ENCODE measurements at places on chromosomes 13 and 19.

DNA sequence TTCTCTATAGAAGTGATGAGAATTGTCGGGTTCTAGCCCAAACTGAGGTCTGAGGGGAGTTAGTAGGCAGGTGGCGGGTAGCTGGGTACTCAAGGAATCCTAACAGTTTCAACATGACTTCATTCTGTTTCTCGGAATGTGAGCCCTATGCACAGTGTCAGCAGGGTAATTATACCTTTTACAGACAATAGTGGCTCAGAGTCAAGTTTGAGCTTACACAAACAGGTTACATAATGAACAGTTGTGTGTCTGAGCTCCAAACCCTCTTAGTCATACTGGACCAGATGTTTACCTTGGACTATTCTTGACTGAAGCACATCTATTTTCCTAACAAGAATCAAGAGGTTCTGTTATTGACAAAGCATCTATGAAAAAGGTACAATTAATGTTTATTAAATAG, 1066.7 kb upstream of the PCDH20 start:
- no peak for DNase-seq

- DNase-seq, result no peak
These were observed 335.0 kb downstream of the RFC3 start for GRCh38 chr13:34152996-34153395.

- DNase-seq, result peak; percentile 80
These were observed 40.3 kb downstream of the ANKRD10 start for GRCh38 chr13:110874508-110874960.

- no peak for DNase-seq
These were observed 281.3 kb downstream of the MTUS2 start for GRCh38 chr13:29101409-29101808.

- peak; percentile 95 for DNase-seq
These were observed 454 bp downstream of the BLVRB start for GRCh38 chr19:40465025-40465556.

- no peak for DNase-seq
These were observed 87.3 kb upstream of the RFC3 start for GRCh38 chr13:33730619-33731018.

GRCh38 chr13:40231311-40231710, 435.1 kb downstream of the FOXO1 start:
- no peak for DNase-seq

DNA sequence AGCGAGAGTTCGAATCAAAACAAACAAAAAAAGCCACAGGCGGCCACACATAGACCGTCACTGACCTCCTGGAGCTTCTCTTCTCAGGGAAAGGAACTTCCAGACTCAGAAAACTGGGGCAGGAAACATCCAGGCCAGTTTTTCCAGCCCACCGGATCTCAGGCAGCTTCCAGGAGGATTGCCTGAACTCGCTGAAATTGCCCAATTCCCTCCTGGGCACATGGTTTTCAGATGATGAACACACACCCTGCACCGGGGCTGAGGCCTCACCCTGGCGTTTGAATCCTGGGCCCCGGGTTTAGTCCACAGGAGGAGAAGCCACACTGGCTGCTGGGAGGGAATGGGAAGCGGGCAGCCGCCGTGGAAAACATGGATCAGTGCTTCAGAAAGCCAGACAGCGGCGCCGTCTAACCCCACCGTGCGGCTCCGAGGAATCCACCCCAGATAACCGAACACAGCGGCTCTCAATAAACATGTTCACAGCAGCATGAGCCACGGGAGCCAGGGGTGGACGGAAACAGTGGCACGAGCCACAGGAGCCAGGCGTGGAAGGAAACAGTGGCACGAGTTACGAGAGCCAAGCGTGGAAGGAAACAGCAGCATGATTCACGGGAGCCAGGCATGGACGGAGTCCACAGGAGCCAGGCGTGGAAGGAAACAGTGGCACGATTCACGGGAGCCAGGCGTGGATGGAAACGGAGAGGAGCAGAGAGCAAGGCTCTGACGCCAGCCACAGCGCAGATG, 18.2 kb upstream of the PTBP1 start:
- no peak for DNase-seq

DNA sequence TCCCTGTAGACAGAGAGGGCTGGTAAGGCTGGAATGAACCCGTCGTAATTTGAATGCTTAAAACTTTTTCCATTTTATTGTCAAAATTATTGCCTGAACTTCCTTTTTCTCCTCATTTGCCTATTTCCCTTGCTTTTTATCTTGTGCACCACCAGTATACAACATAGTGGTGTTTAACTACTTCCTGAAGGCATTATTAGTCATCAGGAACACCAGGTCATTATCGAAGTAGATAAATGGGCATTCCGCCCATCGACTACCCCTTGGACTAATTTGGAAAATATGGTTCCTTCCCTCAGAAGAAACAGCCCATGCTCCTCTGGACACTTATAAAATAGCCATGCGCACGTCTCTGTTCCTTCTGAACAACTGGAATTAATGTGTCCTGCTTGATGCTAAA, 232.1 kb downstream of the TM9SF2 start:
- DNase-seq, result no peak

DNA sequence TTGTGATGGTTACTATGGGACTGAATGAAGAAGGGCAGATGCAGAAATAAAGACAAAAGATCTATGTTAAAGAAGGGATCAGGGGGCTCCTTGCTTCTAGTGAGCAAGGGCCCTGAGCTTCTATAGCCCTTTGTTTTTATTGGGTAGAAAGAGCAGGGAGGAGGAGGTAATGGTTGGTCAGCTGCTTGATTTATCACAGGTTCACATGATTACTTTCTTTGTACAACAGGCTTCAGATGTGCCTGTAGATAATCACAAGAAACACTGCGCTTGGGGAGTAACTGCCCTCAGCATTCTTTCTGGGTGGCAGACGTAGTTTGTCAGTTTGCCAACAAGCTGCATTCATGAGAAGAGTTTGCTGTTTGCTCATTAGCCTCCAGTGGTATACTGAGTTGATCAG, 4.8 kb upstream of the ZNF439 start:
- peak; percentile 86 for DNase-seq

GRCh38 chr19:36821758-36822157, 16.4 kb downstream of the ZNF790 start:
- no peak for DNase-seq

DNA sequence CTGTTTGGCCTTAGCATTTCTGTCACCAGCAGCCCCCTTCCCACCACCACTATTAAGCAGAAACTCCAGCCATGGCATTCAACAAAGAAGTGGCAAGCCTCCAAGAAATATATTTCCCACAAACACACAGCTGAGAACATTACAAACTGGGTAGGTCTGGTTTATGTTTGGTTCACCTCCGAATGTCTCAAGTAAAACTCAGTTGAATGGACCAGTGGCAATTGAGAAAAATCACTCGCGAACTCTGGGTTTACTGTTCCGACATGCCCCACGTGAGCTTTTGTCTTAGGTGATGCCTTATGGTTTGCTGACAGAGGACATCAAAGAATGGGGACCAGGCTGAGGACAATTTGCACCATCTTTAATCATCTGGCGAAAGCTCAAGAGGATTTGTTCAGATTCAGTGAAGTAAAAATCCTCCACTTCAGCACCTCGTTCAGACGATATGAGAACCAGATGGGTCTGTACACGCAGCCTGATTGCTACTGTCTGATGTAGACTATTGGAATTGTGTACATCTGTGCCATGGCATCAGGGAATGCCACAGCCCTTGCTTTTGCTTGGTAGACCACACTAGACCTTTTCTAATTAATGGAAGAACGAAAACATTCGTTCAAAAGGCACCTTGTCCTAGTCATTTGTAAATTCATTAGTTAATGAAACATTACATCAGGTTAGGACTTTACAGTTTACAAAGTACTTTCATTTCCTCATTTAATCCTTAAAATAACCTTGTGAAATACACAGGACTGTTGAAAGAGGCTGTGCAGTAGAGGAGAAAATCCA, 59.4 kb downstream of the SLC10A2 start:
- no peak for DNase-seq

- DNase-seq, result no peak
These were observed 20.7 kb upstream of the ZNF507 start for GRCh38 chr19:32324631-32325285.

- no peak for DNase-seq
These were observed 598.6 kb downstream of the EFNB2 start for GRCh38 chr13:105936816-105937215.

DNA sequence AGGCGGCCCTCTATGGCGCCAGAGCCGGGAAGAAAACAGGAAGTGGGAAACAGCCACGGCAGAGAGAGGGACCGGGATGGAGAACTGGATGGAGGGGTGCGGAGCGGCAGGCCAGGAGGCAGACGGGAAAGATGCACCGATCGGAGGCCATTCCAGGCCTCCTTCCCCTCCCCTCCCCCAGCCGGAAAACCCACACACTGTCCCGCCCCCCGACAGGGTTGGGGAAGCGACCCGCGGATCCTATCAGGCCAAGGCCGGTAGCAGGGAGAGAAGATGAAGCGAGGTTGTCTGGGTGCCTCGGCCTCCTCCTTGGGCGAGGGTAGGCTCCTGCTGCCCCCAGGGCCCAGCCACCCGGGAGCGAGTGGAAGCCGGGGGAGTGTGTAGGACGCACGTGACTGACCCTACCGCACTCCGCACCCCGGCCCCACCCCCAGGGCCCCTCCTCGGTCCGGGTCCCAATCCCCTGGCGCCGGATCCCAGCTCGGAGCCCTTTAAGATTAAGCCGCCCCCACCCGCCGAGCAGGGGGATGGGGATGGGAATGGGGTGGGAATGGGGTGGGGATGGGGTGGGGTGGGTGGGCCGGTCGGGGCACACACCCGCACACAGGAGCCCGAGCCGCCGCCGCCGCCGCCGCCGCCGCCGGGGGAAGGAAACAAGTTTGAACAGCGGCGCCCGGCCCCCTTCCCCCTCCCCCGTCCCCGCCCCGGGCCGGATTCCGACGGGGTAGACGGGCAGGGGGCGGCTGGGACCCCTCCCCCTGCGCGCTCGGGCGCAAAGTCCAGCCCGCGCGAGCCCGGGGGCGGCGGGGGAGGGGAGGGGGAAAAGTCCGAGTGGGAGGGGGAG, 1.5 kb downstream of the ERF start:
- DNase-seq, result peak; percentile 72

- DNase-seq, result no peak
These were observed 441.0 kb downstream of the COG6 start for GRCh38 chr13:40096357-40096901.

DNA sequence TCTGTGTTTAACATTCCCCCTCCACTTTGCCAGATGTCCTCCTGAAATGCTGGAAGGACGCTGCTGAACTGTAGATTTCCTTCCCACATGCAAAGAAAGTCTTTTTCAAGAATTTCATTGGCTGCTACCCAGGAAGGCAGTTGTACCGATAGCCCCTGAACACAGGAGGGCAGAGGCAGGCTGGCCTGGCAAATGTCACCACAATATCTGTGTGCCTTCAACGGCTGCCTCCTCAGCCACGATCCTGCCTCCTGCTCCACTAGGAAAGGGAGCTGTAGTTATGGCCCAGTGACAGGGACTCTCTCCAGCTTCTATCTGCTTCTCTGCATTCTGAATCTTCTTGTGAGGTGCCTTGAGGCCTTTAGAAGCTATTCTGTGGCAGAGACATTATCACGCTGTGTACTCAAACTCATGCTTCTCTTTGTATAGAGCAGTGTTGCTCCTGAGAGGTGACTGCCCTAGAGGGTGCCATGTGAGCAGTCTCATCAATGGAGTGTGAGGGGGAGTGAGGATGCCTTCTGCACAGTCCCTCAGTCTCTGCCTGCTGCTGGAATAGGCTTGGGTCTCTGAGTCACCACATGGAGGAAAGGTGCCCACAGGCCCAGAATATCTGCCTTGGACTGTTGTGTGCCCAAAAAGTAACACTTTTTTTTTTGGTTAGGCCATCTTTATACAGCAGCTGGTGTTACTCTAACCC, 279.8 kb downstream of the DNAJC15 start:
- DNase-seq, result peak; percentile 30

GRCh38 chr13:112795277-112795676, 105.4 kb downstream of the ATP11A start:
- no peak for DNase-seq

- no peak for DNase-seq
These were observed 127.4 kb downstream of the SLITRK5 start for GRCh38 chr13:87798536-87798935.
